Left renal pelvis (tissue), 4 donors: ENCODE measurements at places on chromosomes 4 and X. TPM values are rescaled to one million over a fixed set of nuclear protein-coding genes. Genes with fewer than 3 reads are reported as not detected.

GRCh38 chr4:86549163-86549788 lies 44.8 kb upstream of the PTPN13 start:
- no peak for DNase-seq

DNA sequence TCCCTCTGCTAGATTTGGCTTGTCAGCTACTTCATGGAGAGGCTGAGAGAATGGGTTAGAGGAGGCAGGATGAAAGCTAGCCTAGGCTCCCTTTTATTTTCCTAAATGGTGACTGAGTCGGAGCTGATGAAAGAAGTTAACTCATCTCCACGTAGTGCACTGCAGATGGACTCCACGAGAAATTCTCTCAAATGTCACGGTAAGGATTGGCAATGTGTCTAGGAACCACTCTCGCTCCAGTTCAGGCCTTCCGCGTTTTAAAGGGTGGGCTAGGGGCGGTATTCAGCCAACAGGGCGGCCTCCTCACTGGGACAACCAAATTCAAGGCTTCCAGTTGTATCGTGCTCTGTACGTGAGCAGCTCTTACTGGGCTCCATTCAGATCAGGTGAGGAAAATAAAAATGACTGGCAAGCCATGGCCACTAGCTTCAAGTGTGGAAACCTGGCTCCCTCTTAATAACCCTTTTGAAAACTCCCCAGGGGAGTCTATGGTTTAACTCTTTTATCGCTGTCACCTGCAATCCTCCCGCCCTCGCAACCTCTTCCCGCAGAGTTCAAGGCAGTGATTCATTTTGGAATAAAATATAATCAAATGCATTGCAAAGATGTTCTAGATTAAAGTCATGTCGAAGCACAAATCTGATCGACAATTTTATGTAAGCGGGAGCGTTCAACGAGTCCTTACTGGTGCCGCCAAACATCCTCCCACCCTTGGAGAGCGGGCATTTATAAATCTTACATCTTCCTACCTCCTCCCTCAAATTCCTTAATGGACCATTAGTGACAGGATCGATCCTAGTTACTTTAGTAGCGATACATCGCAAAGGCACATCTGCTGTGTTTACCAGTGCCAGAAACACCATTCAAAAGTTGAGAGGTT lies 1.2 kb downstream of the SPOCK3 start:
- DNase-seq = no peak

DNA sequence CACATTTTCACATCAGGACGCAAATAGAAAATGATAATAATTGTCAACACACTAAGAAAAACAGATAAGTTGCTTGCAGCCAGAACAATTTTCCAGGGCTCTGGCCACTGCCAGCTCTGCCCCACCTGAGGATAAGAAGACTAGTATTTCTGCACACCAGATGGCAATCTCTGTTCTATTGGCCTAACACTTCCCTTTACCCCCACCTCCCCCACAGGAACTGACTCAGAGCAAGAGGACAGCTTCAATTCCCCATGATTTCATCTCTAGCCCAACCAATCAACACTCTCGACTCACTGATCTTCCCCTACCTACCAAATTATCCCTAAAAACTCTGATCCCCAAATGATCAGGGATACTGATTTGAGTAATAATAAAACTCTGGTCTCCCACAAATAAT lies 164.0 kb downstream of the SMARCA1 start:
- DNase-seq = no peak

GRCh38 chr4:79396794-79397193 lies 11.2 kb downstream of the GK2 start:
- no peak for DNase-seq

- no peak for DNase-seq
Measured at GRCh38 chrX:129404670-129405008, 118.7 kb downstream of the SMARCA1 start.

GRCh38 chrX:68938244-68939004 lies 109.6 kb downstream of the EFNB1 start:
- no peak for DNase-seq

DNA sequence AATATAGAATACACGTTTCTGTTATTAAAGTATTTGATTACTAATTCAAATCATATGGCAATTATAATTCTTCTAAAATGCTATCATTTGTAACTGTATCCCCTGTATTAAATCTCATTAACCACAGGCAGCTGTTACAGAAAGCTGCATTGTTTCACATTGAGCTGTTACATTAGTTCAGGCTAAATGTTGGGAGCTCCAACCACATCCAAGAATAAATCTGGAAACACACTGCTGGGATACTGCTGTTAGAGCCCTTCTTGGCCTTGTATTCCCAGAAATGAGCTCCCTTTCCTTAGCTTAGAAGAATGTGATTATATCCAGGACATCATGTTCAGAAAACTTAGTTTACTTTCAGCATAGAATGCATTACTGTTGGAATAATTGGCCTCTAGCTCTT lies 48.2 kb downstream of the GUCY1B1 start:
- no peak for DNase-seq

DNA sequence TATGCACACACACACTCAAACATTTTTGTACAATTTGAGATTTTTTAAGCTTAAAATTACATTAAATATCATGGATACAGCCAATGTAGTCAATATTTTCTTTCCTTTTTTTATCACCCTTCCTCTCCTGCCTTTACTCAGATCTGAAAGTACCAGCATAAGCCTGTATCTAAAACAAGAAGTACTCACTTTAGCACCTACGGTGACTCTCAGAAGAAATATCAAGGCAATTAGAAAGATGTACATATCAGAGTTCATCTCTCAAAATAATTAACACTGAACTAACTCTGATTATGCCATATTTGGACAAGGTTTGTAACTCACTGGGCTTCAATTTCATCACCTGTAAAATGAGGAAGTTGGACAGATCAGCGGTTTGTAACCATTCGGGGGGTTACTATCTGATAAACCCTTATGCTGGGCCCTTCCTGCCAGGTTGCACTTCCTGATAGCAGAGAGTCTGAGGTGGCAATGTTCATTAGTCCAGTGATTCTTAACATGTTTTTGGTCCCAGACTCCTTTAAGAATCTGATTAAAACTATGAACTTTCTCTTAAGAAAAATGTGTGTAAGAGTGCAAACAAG lies 5.7 kb upstream of the GPR174 start:
- DNase-seq = no peak

DNA sequence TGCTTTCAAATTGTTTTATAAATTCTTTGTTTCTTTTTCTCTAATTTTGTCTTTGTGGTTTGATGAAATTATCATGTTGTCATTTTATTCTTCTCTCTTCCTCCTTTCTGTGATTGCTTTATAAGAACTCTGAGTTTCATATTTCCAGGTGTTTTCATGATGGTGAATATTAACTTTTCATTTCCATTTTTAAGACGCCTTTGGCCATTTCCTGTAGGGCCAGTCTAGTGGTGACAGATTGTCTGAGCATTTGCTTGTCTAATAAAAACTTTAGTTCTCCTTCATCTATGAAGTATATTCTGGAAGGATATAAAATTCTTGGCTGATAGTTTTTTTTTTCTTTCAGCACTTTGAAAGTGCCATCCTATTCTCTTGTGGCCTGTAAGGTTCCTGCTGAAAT lies 128.1 kb downstream of the FAM13A start:
- no peak for DNase-seq

GRCh38 chr4:141121768-141122454 lies 11.4 kb downstream of the RNF150 start:
- no peak for DNase-seq

DNA sequence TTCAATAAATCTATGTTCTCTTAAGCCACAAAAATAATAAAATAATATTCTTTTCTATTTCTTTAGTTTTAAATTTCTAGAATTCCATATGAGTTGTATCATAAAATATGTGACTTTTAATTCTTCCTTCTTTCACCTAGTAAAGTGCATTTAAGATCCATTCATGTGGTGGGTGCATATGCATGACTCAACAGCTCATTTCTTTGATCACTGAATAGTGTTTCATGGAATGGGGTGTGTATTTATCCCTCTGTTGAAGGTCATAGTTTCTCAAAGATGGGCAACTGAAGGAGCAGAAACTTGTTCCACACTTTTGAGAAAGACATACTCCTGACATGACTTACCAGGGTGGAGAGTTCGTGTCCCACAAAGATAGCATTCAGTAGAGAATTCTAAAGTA lies 1230.3 kb upstream of the AGA start:
- DNase-seq = no peak

- no peak for DNase-seq
Measured at GRCh38 chr4:56649445-56650261, 31.4 kb downstream of the HOPX start.

DNA sequence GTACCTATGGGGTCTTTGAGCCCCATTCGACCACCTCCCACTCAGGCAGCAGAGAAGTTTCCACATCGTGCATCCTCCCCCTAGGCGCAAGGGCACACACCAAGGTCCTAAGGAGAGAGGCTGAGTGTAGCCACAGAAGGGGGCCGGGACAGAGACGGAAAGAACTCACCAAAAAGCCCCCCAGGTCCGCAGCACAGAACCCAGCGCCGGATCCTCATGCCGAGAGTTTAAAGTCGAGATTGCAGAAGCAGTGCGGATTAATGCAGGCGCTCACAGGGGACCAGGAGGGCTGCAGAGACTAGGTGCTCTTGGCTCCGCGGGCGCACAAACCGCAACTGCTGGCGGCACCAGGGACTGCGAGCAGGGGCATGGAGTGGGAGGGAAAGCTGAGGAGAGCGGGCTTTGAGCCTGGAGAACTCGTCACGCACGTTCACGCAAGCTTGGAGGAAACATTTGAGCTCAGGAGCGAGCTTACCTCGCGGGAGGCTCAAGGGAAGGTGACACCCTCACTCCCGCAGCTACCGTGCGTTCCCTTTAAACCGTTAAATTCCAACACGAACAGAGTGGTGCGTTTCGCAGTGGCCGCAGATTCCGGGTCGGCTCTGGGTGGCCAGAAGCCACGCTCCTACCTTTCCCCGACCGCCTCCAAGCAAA lies 8.5 kb downstream of the NKX3-2 start:
- no peak for DNase-seq

DNA sequence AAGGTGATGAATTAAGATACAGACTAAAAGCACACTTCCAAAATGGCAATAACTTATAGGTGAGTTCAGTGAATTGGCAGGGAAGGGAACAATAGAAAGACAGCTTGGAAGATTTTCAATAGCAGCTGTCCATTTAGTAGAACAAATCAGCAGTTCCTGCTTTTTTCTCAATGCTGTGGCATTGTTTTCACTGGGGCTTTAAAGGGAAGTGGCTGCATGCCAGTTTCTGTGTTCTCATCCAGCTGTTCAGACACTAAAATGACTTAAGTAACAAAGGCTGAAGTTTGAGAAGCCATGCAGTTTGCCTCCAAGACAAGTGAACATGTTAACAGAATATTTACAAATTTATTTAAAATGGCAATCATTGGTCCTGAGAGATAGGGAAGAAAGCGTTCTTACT lies 291.9 kb downstream of the FAM47A start:
- no peak for DNase-seq

The REPS2 gene
- 11.2 TPM for polyA plus RNA-seq

- DNase-seq = no peak
Measured at GRCh38 chrX:46204721-46205422, 340.3 kb downstream of the ZNF674 start.

DNA sequence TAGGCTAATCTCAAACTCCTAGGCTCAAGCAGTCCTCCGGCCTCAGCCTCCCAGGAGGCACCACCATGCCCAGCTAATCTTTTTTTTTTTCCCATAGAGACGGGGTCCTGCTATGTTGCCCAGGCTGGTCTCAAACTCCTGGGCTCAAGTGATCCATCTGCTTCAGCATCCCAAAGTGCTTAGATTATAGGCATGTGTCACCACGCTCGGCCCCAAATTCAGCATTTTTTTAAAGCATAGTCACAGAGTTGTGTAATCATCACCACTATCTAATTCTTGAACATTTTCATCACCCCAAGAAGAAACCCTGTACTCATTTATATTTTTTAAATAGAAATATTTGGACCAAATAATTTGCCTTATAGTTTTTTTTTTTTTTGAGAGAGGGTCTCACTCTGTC lies 10.3 kb downstream of the CENPI start:
- DNase-seq = no peak

DNA sequence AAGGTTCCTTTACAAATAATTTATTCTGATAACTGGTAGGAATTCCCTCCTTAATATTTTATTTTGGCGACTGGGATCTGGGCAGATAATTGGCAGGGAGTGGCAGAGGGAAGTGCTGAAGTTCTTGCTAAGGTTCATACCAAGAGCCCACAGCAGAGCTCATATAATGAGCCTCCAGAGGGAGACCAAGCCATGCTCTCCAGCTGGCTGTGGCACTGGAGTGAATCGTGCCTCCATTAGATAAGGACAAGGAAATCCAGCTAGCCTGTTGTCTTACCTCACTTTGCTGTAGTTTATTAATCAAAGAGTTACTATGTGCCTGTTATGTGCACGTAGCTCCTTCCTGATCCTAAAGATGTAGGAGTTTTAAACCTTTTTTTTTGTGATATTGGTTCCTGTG lies 1.3 kb downstream of the ASB12 start:
- DNase-seq = no peak

GRCh38 chrX:97854086-97854485 lies 970.4 kb downstream of the RPA4 start:
- no peak for DNase-seq

The SERPINA7 gene
- polyA plus RNA-seq = 0.89 TPM

DNA sequence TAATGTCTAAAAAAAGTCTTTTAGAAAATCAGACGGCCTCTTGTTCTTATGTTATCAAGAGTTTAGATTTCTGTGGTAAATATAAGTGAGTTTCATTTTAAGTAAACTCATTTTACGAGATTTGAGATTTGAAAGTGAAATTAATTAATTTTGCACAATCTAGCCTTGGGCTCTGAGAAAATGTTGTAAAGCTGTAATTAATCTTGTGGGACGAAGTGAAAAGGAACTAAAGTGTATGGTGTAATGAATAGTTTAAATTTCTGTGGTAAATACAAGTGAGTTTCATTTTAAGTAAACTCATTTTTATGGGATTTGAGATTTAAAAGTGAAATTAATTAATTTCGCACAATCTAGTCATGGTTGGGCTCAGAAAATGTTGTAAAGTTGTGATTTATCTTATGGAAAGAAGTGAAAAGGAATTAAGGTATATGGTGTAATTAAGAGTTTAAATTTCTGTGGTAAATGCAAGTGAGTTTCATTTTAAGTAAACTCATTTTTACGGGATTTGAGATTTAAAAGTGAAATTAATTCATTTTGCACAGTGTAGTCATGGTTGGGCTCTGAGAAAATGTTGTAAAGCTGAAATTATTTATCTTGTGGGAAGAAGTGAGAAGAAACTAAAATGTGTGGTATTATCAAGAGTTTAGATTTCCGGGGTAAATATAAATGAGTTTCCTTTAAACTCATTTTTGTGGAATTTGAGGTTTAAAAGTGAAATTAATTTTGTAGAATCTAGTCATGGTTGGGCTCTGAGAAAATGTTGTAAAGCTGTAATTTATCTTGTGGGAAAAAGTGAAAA lies 1.6 kb downstream of the SCML1 start:
- DNase-seq = no peak

DNA sequence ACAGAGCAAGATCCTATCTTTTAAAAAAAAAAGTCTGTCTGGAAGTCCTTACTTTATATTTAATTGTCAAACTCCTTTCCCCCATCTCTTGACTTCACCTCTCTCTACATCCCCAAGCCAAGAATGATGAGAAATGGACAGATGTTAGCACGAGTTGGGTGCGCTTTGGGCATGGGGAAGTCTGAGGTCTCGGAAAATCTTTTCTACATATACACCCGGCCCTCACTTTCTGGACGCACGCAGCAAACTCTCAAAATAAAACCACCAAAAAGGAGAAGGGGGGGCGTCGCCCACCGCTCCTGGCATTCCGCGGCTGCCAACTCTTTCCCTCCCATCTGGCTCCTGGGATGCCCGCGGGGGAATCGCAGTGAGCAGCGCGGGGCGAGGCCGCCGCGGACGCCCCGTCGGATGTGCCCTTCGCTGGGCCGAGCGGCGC lies 756 bp downstream of the IGFBP7 start:
- no peak for DNase-seq
